Activated CD4-positive, alpha-beta T cell treated with anti-CD3 and anti-CD28 coated beads, Interleukin-2, amount 10 ng/mL, durations not matched to agents 24 days and 14 days (primary cell): ENCODE measurements at places on chromosomes 1 and 21.

- no peak overlapping the region for H3K27ac ChIP-seq
- peaks cover 6% of the 10 kb centered on the region for H3K27me3 ChIP-seq
- DNase-seq: no peak
- no peaks in the 10 kb centered on the region for H3K4me1 ChIP-seq
- H3K4me3 ChIP-seq: no peak overlapping the region
Measured at GRCh38 chr1:3187415-3188149, 118.6 kb downstream of the PRDM16 start.

DNA sequence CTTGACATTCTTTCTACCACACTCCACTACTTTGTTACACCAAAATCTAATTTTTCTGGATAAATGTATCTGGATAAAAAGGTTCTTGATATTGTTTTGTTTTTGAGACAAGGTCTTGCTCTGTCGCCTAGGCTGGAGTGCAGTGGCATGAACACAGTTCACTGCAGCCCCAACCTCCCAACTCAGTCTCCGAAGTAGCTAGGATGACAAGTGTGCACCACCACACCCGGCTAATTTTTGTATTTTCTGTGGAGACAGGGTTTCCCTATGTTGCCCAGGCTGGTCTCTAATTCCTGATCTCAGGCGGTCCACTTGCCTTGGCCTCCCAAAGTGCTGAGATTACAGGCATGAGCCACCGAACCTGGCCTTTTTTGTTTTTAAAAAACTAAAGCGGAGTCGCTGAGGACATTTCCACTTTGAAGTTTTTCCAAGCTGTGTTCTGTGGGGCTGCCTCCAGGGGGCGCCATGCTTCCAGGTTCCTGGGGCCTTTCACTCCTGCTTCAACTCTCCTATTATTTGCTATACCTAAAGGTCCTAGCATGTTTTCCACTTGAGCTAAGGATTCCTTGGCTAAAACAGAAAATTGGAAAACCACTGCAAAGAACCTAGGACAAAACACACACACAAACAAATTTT, 14.1 kb upstream of the NCMAP start:
- H3K27me3 ChIP-seq: no peaks in the 10 kb centered on the region
- peak overlapping the region; percentile 28 for H3K27ac ChIP-seq
- peak overlapping the region; percentile 34 for H3K4me3 ChIP-seq
- peaks cover 11% of the 10 kb centered on the region for H3K36me3 ChIP-seq
- peaks cover 43% of the 10 kb centered on the region for H3K4me1 ChIP-seq
- peak; percentile 76 for DNase-seq

GRCh38 chr1:11749203-11749689, 12.7 kb upstream of the C1orf167 start:
- peak; percentile 78 for DNase-seq
- no peak overlapping the region for H3K27ac ChIP-seq
- no peak overlapping the region for H3K4me3 ChIP-seq
- no peaks in the 10 kb centered on the region for H3K27me3 ChIP-seq
- H3K4me1 ChIP-seq: peaks cover 12% of the 10 kb centered on the region

DNA sequence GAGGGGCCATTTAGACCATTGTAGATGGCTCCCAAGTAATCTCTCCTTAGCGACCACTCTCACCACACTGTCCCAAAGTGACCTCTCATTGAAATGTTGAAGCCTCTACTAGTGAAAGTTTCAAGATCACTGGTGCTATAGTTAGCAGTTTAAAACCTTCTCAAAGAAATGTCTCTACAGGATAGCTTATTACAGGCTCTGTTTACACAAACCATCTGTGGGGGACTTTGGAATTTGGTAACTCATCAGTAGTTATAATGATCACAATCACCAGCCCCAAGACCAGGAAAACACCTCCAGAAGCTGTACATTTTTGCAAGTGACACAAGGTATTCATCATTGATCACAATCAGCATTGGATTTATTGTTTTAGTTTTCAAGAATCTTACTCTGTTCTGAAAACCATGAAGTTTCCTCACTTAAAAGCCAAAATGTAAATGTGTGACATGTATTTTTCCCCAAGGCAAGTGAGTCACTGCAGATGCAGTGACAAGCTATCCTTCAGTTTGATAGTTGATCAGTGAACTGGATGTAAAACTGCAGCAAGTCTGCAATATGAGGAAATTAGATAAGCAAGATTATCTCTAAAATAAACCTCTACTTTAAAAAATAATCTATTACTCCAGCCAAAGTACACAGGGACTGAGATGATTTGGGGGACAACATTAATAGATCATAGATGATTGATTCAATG, 41.9 kb downstream of the C21orf91 start:
- H3K27me3 ChIP-seq: no peaks in the 10 kb centered on the region
- H3K4me1 ChIP-seq: peaks cover 61% of the 10 kb centered on the region
- peaks cover 45% of the 10 kb centered on the region for H3K36me3 ChIP-seq

DNA sequence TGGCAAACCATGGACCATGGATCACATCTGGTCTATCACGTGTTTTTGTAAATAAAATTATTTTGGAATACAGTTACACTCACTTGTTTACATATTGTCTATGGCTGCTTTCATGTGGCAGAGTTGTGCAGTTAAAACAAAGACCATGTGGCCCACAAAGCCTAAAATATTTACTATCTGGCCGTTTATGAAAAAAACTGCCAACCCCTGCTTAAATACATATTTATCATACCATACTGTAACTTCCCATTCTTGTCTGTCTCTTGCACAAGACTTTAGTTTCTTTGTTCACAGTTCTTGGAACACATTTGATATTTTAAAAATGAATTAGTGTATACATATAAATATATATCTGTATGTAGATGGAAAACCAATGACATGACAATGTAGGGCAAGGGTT, 141.5 kb downstream of the PAPPA2 start:
- no peaks in the 10 kb centered on the region for H3K27me3 ChIP-seq
- H3K27ac ChIP-seq: no peak overlapping the region
- H3K4me1 ChIP-seq: no peaks in the 10 kb centered on the region
- H3K4me3 ChIP-seq: no peak overlapping the region

DNA sequence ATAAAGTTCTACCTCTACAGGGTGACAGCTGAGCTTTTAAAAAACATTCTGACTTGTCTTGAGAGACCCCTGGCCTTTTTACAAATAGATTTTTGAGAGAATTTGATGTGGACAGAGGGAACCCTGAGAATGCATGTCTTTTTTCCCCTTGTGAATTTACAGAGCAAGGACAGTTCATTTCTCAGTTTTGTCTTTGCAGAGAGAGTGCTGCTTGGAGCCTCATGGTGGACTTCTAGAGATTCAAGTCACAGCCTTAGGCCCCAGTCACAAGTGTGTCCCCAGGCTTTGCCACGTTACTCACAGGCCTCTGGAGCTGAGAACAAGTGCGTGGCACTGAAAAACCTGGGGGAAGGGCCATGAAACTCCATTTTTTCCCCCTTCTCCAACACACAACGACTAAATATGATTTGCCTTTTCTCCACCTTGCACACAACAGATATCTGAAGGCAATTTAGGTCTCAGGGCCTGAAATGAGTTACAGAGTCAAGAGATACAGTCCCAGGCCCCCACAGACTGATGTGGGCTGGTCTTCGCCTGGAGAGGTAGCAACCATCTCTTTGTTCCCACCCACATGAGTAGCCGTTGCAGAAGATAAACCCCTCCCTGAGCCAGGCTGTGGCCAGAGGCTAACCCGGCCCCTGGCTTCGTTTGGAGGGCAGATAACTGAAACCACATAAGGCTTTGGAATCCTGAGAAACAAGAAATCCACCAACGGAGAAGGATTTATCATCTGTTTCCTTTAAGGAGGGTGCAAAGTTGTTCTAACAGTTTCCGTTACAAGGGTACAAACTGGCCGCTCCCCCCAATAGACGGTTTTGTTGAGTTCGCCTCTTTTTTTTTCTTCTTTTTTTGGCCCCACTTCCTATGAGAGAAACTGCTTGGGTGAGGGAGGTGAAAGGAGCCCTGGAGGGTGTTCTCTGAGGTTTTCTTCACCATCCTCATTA, 1.0 kb upstream of the PIGV start:
- H3K4me1 ChIP-seq: peaks cover 67% of the 10 kb centered on the region
- H3K36me3 ChIP-seq: peaks cover 21% of the 10 kb centered on the region
- H3K27me3 ChIP-seq: no peaks in the 10 kb centered on the region
- peak overlapping the region; percentile 100 for H3K27ac ChIP-seq
- H3K4me3 ChIP-seq: peak overlapping the region; percentile 100

DNA sequence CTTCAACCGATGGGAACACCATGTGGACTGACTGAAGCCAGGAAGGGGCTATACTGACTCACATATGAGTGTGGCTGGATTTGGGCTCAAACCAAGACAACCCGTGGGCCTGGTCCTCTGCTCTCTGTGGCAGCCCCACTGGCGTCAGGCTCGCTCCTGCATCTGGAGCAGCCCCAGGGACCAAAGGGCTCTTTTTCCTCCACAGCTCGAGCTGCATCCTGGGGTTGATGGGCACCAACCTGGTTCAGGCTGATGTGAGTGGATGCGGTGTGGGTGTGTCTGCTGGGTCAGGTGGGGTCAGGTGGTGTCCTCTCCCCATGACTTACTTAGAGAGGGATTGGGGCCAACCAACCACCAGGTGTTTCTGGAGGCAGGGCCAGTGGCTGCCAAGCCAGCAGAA, 303.0 kb upstream of the AJAP1 start:
- no peaks in the 10 kb centered on the region for H3K36me3 ChIP-seq
- no peak for DNase-seq
- H3K4me3 ChIP-seq: no peak overlapping the region
- no peaks in the 10 kb centered on the region for H3K4me1 ChIP-seq

DNA sequence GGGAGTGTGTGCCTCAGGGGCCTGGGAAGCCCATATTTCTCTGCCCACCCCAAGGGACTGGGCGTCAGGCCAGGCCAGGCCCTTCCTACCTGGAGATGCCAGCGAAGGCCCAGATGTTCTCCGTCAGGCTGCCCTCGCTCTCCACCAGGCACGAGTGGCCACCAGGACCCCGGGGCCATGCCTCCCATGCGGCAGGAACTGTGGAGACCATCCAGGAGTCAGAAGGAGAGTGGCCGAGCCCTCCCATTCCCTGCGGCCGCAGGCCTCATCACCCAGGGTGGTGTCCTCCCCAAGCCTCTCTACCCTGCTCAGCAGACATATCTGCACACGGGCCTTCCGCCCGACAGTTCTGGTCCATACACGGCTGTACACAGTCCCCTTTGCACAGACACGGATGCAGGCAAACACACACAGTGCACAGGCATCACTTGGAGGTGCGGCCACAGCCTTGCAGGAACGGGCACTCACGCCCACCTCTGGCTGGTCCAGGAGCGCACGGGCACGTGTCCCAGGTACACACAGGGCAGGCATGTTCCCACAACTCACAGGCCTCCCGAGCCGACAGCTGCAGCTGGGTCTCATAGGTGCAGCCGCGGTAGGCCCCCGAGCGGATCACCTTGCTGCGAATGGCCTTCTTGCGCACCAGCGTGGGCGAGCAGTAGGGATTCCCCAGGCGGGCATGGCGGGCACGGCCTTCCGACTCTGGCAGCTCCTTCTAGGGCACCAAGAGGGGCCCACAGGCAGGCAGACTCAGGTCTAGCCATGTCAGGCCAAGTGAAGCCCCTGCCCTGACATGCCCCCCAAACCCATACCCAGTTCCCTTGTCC, 5.9 kb upstream of the KIF17 start:
- no peak overlapping the region for H3K4me3 ChIP-seq
- DNase-seq: no peak
- H3K27me3 ChIP-seq: peaks cover 23% of the 10 kb centered on the region
- H3K4me1 ChIP-seq: no peaks in the 10 kb centered on the region

DNA sequence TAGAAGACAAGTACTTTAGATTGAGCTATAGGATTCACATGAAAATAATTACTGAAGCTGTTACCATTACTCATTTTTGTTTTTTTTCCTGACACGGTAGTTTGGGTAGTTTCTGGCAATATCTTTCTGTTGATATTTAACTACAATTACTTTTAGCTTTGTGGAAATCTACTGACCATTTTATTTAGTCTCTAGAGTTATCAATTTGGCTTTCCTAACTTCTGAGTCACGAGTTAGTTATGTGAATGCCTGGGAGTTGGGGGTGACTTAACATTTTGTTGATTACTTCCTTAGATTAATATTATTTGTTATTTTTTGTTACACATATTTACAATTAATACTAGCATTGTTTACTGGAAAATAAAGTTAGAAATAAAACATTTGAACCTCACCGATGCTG, 160.6 kb downstream of the HMCN1 start:
- H3K27me3 ChIP-seq: no peaks in the 10 kb centered on the region
- H3K36me3 ChIP-seq: no peaks in the 10 kb centered on the region
- no peak for DNase-seq
- H3K4me1 ChIP-seq: no peaks in the 10 kb centered on the region

DNA sequence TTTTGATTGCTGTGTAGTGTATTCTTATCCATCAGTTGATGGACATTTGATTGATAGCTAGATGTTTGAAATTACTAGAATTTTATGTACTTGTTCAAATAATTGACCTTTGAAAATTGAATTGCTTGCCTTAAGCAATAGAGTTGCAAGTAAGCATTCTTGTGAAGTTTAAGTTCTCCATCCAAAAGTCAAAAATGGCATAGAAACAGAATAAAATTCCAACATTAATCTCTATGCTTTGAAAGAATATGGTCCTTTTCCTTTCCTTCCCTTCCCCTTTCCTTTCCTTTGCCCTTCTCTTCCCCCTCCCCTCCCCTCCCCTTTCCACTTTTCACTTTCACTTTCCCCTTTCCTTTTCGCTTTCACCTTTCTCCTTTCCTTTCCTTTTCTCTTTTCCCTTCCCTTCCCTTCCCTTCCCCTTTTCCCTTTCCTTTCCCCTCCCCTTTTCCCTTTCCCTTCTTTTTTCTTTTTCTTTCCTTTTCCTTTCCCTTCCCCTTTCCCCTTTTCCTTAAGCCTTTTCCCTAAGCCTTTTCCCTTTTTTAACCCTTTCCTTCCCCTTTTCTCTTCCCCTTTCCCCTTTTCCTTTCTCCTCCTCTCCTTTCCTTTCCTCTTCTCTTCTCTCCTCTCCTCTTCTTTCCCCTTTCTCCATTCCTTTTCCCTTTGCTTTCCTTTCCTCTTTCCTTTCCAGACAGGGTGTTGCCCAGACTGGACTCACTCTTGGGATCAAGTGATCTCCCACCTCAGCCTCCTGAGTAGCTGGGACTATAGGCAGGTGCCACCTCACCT, 67.4 kb downstream of the SASS6 start:
- H3K27me3 ChIP-seq: no peaks in the 10 kb centered on the region
- no peak for DNase-seq
- peak overlapping the region; percentile 68 for H3K27ac ChIP-seq
- H3K4me1 ChIP-seq: peaks cover 21% of the 10 kb centered on the region

- no peak overlapping the region for H3K4me3 ChIP-seq
- peaks cover 40% of the 10 kb centered on the region for H3K4me1 ChIP-seq
- no peaks in the 10 kb centered on the region for H3K27me3 ChIP-seq
Measured at GRCh38 chr1:173549813-173550212, 53.1 kb downstream of the SLC9C2 start.

- no peak overlapping the region for H3K27ac ChIP-seq
- peak; percentile 80 for DNase-seq
- no peaks in the 10 kb centered on the region for H3K36me3 ChIP-seq
- H3K4me3 ChIP-seq: peak overlapping the region; percentile 70
- peaks cover 6% of the 10 kb centered on the region for H3K4me1 ChIP-seq
Measured at GRCh38 chr1:204828352-204828850, 42.3 kb upstream of the NFASC start.

- H3K27ac ChIP-seq: peak overlapping the region; percentile 68
- DNase-seq: peak; percentile 71
- H3K27me3 ChIP-seq: no peaks in the 10 kb centered on the region
- H3K36me3 ChIP-seq: peaks cover 9% of the 10 kb centered on the region
- peak overlapping the region; percentile 86 for H3K4me3 ChIP-seq
- H3K4me1 ChIP-seq: peaks cover 52% of the 10 kb centered on the region
Measured at GRCh38 chr1:27153927-27154358, 982 bp downstream of the SLC9A1 start.

- no peaks in the 10 kb centered on the region for H3K4me1 ChIP-seq
- peaks cover 9% of the 10 kb centered on the region for H3K36me3 ChIP-seq
- no peak for DNase-seq
- H3K27ac ChIP-seq: no peak overlapping the region
Measured at GRCh38 chr1:52216907-52217458, 75.1 kb downstream of the ZFYVE9 start.
